ELR (cell line): ENCODE measurements at places on chromosomes 5 and 9.

DNA sequence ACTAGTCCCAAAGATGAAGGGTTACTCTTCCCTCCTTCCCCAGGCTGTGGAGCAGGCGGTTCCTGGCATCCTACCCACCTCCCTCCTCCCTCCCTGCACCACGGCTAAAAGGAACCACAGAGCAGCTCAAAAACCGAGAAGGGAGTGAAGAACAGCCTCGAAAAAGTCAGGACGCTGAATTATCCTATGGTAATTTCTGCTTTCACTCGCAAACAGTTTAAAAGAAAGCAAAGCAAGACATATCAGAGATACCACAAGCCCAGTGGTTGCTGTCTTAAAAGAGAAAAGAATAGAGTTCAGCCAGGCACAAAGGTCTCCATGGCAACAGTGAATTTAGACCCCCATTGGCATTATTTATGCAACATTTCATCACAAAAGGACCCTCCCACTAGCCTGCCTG lies 315.4 kb downstream of the CTNND2 start:
- DNase-seq: no peak

GRCh38 chr5:180136630-180137381 lies 65.2 kb upstream of the RNF130 start:
- DNase-seq: no peak

DNA sequence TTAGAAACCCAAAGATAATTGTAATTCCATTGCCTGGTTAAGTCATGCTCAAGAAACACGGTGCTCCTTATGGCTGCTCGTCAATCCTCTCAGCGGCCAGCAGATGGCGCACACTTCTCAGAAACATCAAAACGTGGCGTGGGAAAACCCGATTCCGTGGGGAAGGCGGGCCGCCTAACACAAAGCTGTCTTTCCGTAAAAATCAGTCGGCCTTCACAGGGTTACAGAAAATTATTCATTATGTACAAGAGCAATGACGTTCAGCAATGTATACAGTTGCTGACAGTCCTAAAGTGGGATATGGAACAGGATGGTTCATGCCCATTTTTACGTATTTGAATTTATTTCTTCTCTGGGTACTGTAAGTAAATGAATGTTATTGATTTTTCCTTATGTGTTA lies 83.5 kb downstream of the PDE4D start:
- DNase-seq: peak; percentile 75

- DNase-seq: no peak
These were observed 45.9 kb upstream of the NRARP start for GRCh38 chr9:137347928-137348327.

GRCh38 chr9:88653911-88654310 lies 118.9 kb downstream of the NXNL2 start:
- DNase-seq: peak; percentile 58

- peak; percentile 2 for DNase-seq
These were observed 836.8 kb upstream of the CDH9 start for GRCh38 chr5:27875148-27875547.

DNA sequence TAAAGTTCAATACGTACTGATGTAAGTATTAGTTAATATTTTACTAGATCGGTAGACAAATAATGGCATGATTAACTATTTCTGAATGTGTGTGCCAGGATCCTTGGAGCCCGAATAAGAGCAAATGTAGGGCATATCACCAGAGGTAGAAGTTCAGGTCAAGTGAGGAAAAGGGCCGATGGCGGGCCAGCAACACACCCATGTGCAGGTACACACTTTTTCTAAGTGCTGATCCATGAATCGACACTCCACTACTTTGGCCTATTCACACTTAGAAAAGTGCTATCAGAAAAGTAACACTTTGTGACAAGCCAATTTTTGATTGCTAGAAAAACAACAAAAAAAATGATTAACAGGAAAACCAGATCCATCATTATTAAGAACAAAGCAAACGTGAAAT lies 150.3 kb downstream of the AUH start:
- no peak for DNase-seq

- DNase-seq: no peak
These were observed 144.9 kb downstream of the FGF1 start for GRCh38 chr5:142540922-142541422.

DNA sequence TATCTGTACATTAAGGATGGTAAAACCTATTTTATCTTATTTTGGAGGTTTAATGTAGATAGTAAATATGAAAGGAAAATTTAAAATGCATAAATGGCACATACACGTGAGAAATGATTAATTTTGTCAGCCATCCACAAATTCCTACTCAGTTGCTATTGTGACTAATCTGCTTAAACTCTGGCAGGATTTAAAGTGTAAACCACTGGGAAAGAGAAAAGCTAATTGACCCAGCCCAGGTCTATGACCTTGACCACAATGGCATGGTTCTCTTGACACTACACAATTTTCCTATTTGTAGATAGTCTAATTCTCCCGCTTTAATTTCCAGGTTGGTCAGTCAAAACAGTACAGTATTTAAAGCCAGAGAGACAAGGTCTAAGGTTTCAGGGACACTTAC lies 459.0 kb upstream of the KLF4 start:
- DNase-seq: peak; percentile 28

GRCh38 chr5:160651692-160652645 lies 200.0 kb downstream of the ATP10B start:
- DNase-seq: no peak

DNA sequence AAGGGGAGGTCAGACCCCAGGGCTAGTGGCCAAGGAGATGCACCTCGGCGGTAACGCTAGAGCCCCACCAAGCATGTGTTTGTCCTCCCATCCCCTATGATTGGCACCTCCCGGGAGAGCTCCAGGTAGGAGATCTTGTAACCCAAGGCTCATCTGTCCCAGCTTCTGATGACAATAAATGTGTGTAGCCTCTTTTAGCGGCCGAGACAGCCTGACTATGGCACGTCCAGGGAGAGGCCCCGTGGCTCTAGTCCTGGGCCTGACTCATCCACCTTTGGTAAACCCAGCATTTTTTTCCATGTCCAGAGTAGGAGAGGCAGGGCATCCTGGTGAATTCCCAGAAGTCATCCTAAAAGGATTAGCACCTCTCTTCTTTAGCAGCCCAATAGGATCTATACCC lies 39.2 kb downstream of the IRF1 start:
- DNase-seq: peak; percentile 72

GRCh38 chr9:78239506-78239905 lies 3.6 kb downstream of the CEP78 start:
- DNase-seq: peak; percentile 13

DNA sequence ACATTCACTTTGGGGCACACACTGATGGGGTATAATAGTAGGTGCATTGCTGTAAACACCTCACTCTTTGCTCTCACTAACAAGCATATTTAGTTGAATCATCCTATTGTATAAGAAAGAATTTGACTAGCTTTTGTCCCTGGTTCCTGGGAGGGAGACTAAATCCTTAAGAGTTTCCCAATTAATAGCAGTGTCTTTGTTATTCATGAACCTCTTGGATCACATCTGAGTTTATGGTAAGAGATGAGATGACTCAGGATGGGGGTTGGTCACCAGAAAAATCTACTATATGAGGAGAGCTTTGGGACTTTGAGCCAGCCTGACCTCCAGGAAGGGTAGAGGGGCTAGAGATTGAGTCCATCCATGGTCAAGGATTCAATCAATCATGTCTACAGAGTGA lies 56.8 kb downstream of the PUM3 start:
- DNase-seq: peak; percentile 43

- no peak for DNase-seq
These were observed 214.4 kb downstream of the SEMA6A start for GRCh38 chr5:116360008-116360853.

GRCh38 chr5:143236682-143237081 lies 166.8 kb downstream of the NR3C1 start:
- DNase-seq: no peak

GRCh38 chr9:97571664-97572063 lies 61.5 kb downstream of the TSTD2 start:
- DNase-seq: no peak

DNA sequence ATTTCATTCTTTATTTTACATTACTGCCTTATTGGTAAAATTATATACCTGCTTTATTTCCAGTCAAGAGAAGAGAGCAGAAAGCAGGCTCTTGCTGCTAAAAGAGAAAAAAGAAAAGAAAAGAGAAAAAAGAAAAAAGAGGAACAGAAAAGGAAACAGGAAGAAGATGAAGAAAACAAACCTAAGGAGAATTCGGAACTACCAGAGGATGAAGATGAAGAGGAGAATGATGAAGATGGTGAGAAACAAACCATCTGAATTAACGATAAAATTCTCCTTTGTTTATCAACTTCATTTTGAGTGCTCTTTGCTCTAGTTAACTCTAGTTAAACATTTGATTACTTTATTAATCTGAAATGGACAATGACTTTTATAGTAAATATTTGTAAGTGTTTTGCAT lies 23.5 kb upstream of the EIF4EBP3 start:
- no peak for DNase-seq

DNA sequence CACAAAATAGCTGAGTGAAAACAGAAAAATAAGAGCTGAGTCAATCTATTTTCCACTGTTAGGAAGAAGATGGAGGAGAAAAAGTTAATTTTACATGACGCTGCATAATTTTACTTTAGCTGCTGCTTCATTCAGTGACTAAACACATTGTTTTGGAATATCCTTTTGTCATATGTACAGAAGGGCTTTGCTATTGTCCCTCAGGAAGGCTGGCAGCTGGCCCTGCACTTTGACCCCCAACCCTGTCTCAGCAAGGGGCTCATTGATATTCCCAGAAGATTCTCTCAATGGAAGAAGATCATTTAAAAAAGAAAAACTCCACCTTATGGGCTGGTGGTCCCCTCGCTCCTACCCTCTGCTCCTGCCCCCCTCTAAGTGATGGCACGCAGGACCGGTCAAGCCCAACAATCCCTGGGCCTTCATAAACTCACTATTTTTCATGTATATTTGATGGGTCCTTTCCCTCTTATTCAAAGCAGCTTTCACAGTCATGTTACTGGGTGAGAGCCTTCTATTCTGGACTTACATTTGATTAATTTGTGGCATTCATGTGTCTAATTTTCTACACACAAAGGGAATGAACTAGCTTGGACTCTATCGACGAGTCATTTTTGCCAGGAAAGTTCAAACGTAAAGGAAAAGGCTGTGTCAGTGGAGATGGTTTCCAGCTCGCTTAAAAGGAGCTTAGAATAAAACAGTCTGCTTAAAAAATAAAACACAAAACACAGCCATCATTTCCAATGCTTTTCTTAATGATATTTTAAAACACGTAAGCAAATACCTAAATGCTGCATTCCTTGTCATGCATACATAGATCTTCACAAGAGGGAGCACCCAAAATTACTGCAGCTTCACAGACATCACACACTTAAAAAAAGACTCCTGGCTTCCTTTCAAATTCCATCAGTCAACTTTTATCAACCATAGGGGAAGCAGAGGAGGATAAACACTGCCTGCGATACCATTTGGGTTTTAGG lies 104.7 kb downstream of the EFNA5 start:
- no peak for DNase-seq

DNA sequence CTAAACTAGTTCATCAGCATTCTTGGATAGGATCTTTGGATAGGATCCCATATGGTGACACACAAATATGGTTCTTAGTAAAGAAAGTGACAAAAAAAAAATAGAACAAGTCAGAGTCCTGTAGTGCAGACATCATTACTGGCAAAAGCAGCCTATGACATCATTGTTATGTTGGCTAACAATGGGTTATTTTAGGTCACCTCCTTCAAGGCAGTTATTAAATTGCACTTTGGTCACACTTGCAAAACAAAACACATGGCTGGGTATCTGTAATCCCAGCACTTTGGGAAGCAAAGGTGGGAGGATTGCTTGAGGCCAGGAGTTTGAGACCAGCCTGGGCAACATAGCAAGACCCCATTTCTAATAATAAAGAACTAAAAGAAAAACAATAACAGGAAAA lies 185.9 kb downstream of the KIAA0825 start:
- no peak for DNase-seq

- DNase-seq: no peak
These were observed 5.8 kb upstream of the SPINK7 start for GRCh38 chr5:148306446-148306845.

GRCh38 chr9:15160673-15161072 lies 146.3 kb downstream of the TTC39B start:
- peak; percentile 80 for DNase-seq

DNA sequence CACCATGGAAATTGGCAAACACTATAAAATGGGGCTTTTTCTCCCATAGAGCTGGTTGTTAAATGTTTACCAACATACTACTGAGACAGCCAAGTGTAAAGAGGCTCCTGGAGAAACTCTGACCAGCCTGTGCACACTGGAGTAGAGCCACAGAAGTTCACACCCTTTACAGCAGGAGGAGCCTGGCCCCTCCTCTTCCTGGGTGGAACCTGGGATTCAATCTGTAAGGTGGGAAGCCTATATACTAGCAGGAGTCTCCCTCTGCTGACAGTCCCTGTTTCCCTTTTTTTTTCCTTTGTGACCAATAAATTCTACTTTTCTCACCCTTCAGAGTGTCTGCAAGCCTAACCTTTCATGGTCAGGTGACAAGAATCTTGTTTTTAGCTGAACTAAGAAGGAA lies 10.4 kb upstream of the SLC30A5 start:
- DNase-seq: peak; percentile 54

DNA sequence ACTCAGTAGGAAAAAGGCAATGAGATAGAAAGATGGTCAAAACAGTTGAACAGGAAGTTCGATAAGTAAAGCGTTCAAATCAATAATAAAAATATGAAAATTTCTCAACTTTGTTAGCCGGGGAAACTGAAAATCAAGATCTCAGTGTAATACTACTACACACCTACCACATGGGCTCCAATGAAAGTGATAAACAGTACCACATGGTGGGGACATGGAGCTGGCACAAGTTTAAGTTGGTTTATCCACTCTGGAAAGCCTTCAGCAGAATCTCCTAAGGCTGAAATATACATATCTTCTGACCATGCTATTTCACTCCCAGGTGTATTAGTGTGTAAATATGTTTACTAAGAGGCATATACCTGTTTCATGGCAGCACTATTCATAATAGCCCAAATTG lies 126.8 kb downstream of the NXNL2 start:
- peak; percentile 40 for DNase-seq

- DNase-seq: no peak
These were observed 107.3 kb upstream of the ALDH1B1 start for GRCh38 chr9:38285236-38285635.

- DNase-seq: no peak
These were observed 45.0 kb downstream of the PRR16 start for GRCh38 chr5:120509053-120509452.

- DNase-seq: peak; percentile 65
These were observed 285.0 kb downstream of the RFX3 start for GRCh38 chr9:3240656-3241268.

- no peak for DNase-seq
These were observed 60.2 kb downstream of the PPARGC1B start for GRCh38 chr5:149790276-149790675.

GRCh38 chr5:150607105-150607504 lies 33.4 kb upstream of the SYNPO start:
- no peak for DNase-seq

- DNase-seq: no peak
These were observed 20.9 kb downstream of the ZNF474 start for GRCh38 chr5:122150215-122150614.

- no peak for DNase-seq
These were observed 1.4 kb upstream of the PKD2L2 start for GRCh38 chr5:137887831-137888230.

DNA sequence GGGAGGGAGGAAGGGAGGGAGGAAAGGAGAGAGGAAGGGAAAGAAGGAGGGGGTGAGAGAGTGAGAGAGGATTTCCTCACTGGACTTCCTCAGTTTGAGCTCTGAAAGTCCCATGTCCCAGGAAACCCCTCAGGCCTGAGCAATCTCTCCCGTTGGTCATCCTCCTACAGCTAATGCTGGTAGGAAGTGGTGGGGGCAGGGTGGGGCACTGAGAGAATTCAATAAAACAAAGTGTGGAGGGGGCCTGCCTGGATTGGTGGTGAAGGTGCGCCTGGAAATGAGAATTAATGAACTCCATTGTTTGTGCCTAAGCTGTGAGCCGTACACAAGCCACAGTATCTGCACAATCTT lies 195.0 kb downstream of the RGS3 start:
- DNase-seq: peak; percentile 44
